Stimulated activated CD8-positive, alpha-beta memory T cell treated with anti-CD3 and anti-CD28 coated beads, Interleukin-4, amount 100 ng/mL, for 1 hour (primary cell): ENCODE measurements at places on chromosomes 16 and 17.

GRCh38 chr17:83201206-83202001, 122.0 kb downstream of the METRNL start:
- DNase-seq: no peak

GRCh38 chr16:81797443-81797842, 18.4 kb downstream of the PLCG2 start:
- DNase-seq: no peak

- DNase-seq: no peak
Observed at GRCh38 chr17:4074831-4075495, 67.9 kb downstream of the ZZEF1 start.

- no peak for DNase-seq
Observed at GRCh38 chr17:9050801-9051401, 29.6 kb downstream of the NTN1 start.

DNA sequence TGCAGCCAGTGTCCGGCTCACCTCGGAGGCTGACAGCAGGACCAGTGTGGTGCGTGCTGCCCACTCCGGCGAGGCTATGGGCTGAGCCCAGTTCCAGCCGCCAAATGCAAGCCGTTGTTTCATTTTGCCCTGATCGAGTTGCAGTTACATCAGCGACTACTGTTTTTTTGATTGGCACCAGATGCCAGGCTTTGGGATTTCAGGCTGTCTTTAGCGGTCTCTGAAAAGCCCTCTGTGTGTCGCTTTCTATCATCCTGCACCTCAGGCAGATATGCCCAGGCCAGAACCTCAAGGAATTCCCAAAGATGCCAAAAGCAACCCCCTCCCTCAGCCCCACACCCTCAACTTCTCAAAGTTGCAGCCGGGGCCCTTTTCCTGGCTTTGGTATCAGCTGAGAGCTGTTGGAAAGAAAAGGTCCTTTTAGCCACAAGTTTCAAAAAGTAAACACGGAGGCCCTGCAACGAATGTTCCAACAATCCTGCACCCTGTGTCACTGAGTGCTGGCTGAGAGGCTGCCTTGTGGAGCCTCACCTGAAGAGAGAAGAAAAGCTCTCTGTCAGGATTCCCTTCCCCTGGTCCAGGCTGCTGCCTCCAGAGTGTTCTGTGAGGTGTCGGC, 58.9 kb downstream of the WWP2 start:
- no peak for DNase-seq

DNA sequence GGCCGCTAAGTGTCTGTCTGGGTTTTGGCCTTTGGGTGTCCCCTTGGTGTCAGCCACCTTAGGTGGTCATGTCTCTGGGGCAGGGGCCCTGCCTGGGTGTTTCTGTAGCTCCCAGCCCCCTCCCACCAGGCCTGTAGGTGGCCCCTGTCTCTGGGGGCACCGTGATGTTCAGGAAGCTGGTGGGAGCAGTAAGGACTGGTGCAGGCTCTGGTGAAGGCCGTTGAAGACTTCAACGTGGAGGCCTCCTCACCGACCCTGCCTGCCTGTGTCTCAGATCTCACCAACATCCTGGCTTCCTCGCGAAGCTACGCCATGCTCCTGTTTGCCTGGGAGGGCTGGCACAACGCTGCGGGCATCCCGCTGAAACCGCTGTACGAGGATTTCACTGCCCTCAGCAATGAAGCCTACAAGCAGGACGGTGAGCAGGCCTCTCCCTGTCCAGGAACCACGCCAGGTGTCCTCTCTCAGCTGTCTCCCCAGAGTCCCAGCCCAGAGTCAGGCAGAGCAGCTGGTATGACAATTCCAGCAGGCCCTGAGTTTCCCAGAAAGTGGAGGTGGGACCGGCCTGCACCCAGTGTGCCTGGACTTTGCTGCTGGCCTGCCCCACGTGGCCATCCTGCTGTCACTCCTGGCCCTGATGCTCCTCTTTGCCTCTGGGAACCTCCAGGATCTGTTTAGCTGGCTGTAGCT, 2.8 kb downstream of the ACE start:
- DNase-seq: no peak

GRCh38 chr17:62823111-62823893, 15.2 kb upstream of the MARCHF10 start:
- no peak for DNase-seq

DNA sequence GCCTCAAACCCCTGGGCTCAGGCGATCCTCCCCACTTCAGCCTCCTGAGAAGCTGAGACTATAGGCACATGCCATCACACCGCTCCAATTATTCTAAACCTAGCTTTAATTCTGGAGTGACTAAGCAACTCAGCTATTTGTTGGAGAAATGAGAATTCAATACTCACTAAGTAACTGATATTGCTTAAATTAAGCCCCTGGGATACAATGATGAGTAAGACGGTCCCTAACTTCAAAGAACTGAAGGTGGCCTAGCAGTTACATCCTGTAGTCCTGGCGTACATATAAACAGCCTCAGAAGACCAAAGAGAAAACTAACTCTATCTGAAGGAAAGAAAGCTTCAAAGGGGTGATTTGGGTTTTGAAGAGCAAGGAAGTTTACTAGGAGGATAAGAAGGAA, 25.0 kb downstream of the XPO6 start:
- no peak for DNase-seq

- DNase-seq: no peak
Observed at GRCh38 chr16:88012360-88012759, 61.1 kb downstream of the BANP start.

- no peak for DNase-seq
Observed at GRCh38 chr16:1942047-1942809, 771 bp downstream of the MSRB1 start.

DNA sequence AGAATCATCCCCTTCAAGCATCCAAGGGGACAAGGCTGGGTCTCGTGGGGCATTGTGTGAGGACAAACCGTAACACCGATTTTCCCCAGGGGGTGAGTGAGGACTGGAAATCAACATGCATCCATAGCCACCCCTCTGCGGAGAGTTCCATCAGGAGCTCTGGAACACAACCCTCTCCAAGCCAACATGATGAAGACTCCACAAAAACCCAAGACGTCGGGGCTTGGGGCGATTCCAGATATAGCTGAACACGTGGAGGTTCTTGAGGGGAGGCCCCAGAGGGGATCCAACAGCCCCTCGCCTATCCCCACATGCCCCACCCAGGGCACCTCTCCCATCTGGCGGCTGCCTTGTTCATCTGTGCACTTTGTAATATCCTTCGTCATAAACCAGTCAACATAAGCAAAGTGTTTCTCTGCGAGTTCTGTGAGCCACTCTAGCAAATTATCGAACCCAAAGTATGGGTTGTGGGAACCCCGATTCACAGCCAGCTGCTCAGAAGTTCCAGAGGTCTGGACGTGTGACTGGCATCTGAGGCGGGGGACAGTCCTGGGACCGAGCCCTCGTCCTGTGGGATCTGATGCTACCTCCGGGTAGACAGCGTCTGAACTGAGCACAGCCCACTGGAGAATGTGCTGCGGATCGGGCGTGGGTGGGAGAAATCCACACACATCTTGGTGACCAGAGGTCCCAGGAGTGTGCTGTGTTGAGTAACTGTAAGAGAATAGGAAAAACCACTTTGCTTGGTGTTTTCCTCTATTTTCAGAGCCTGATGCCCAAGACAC, 55.5 kb downstream of the RPH3AL start:
- DNase-seq: no peak

DNA sequence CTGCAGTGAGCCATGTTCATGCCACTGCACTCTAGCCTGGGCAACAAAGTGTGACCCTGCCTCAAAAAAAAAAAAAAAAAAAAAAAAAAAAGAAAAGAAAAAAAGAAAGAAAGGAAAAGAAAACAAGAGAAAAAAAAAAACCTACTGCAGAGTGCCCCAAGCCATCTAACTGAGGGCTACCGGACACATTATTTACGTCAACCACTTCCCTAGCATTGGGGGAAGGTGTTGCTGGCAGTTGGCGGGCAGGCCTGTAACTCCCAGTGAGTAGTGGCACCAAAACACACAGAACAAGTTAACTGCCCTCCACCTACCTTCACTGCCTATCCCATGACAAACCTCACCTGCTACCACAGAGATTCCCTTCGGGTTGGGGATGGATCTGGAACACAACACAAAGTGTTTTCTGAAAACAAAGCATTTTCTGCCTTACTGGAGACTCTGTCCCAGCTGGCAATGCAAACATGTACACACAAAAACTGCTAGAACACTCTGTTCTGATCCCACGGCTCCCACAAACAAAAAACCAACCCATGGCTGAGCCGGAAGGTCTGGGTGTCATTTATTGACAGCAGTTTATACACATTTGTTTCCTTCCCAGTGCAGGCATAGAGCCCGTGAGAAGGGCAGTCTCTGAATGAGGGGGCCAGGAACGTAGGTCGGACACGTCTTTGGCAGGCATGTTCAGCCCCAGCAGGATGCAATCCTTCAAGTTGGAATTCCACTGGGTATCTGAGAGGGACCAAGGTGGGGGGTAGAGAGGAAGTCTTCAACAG, 11.0 kb downstream of the PHB1 start:
- DNase-seq: no peak

DNA sequence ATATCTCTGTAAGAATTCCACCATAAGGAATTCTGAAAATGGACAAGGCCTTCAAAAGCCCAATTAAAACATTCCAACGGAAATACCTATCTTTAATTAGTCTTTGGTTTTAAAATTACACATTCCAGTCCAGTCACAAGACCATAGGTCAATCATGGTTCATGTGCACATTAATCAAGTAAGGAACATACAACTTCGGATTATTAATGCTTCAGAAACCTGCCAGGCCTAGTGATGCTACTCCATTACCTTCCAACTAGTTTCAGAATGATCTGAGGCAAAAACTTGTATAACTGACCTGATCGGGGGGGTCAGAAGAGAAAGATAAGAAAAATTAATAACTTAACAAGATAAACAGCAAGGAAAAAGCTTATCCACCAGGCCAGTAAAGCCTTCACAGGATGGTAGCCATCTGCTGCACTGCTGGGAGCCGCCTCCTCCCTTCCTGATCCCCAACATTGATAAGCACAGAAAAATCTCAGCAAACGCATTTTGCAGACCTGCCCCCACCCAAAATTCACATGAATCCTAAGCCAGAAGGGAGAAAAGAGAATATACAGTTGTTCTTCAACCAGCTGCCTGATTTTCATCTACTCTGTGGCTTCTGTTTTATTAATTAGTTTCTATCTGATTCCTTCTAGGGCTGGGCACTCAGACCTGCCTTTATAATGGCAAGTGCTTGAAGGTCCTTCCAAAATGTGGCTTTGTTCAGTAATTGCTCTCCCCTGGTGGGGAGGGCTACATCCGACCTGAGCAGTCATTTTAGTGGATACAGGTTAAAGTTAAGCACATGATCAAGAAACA, 6.0 kb downstream of the SDR42E1 start:
- DNase-seq: no peak

GRCh38 chr17:50288306-50288705, 14.0 kb downstream of the TMEM92 start:
- DNase-seq: no peak

DNA sequence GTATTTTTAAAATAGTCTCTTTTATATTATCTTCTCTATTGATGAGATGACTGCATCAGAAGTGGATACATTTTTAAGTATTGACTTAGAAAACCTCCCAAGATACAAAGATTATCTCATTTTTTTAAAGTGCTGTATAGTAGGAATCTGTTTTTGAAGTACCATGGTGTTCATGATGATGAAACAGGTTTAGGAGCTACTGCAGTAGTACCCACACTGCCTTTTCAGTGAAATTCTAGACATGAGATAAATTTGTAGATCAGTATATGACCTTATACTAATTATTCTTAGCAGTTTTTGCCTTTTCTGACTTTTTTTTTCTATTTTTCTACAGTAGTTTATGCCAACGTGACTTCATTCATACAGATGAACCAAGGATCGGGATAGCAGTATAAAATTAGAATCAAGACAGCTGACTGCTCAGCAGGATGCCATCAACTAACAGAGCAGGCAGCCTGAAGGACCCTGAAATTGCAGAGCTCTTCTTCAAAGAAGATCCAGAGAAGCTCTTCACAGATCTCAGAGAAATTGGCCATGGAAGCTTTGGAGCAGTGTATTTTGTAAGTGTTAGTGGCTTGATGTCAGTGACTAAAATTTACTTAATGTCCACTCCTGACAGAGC, 61.1 kb downstream of the TAOK1 start:
- DNase-seq: no peak
